Activated CD4-positive, alpha-beta memory T cell treated with anti-CD3 and anti-CD28 coated beads, Interleukin-2, amount 10 ng/mL, durations not matched to agents 7 days and 5 days (primary cell): ENCODE measurements at places on chromosomes 5 and 9.

- DNase-seq, result no peak
Observed at GRCh38 chr9:89849096-89849495, 244.3 kb downstream of the GADD45G start.

GRCh38 chr5:118042076-118042475 lies 946.3 kb downstream of the DTWD2 start:
- no peak for DNase-seq

DNA sequence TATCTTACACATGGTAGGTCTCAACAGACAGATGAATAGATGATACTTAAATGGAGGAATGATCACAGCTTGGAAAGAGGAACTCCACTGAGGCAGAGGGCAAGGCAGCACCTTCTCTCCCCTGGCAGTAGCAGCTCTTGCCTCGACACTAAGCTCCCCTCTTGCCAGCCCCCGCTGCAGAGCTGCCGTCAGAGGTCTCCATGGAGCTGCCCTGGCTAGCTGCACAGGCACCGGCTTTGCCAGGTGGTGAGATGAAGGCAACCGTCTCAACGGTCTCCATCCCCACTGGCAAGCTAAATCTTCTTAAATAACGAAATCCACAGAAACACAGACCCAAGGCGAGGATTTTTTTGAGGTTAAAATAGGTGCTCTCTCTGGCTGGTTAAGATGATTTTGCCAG lies 81.2 kb downstream of the CRB2 start:
- no peak for DNase-seq

DNA sequence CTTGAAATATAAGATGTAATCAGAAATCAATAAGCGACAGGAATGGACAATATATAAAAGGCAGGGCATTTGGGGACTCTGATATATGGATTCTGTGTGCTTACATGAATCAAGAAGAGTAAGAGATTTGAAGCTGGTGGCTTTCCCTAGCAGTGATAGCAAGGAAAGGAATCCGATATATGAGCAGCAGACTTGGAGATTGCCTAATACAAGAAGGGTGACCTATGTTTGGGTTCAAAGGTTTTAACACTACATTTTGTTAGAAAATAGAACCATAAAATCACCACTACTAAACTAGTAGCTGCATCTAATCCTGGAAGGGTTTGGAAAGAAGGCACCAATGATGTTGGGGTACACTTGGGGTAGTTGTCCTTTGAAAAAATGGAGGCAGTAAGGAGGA lies 2.4 kb upstream of the OR1L3 start:
- DNase-seq, result no peak

DNA sequence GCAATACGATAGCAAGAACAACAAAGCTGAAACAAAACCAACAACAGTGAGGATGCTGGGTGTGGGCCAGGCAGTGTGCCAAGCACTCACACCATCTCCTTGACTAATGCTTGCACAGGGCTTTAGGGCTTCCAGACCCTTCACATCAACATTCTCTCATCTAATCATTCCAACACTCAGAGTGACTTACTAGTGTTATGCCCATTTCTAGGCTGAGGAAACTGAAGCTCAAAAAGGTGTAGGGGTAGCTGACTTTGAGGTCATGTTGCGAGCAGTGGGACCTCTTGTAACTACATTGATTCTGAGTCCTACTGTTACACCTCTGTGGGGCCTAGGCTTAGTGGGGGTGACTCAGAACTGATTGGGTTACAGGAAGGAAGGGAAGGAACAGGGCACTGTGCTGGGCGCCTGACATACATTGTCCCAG lies 9.7 kb downstream of the ANGPTL2 start:
- DNase-seq, result no peak

GRCh38 chr5:173328844-173329490 lies 753 bp upstream of the STC2 start:
- DNase-seq, result peak; percentile 37

DNA sequence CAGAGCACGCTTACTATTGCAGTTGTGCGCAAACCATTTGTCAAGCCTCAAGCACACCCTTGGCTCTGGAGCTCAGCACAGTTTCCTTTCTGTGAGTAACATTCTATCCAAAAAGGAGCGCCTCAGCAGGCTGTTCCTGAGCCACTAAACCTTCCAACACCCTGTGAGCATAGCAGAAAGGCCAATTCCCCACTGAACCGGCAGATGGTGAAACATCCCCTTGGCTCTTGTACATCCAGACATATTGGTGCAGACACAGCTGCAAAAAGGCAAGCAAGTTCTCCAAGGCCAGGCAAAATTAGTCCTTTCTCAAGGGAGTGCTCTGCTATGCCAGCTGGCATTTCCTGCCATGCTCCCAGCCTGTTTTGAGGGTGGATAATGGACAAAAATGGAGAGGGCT lies 44.1 kb upstream of the CEMIP2 start:
- DNase-seq, result no peak

GRCh38 chr9:68498816-68499215 lies 41.9 kb downstream of the TMEM252 start:
- DNase-seq, result no peak
